ENCODE measurements at places on chromosomes 6 and 20.

GRCh38 chr20:37185686-37186085 is 6.3 kb upstream of the MROH8 start:
- no peak for DNase-seq

GRCh38 chr20:14342918-14343317 is 5.5 kb upstream of the FLRT3 start:
- DNase-seq: no peak

DNA sequence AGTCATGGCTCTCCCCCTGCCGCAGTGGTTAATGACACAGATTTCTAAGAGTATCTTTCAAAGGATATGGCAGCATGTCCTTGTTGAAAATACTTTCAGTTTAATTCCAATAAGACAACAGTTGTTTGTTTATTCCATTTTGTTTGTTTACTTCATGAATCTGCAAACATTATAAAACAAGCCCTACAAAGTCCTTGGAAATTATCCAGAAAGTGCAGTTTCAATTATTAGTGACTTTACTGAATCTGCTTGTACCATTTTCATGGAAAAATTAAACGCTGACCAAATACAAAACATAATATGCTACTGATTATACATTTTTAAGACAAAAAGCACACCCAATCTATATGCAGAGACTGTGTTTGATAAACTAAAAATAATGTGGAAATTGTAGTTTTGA is 3.3 kb downstream of the HEY2 start:
- no peak for DNase-seq

DNA sequence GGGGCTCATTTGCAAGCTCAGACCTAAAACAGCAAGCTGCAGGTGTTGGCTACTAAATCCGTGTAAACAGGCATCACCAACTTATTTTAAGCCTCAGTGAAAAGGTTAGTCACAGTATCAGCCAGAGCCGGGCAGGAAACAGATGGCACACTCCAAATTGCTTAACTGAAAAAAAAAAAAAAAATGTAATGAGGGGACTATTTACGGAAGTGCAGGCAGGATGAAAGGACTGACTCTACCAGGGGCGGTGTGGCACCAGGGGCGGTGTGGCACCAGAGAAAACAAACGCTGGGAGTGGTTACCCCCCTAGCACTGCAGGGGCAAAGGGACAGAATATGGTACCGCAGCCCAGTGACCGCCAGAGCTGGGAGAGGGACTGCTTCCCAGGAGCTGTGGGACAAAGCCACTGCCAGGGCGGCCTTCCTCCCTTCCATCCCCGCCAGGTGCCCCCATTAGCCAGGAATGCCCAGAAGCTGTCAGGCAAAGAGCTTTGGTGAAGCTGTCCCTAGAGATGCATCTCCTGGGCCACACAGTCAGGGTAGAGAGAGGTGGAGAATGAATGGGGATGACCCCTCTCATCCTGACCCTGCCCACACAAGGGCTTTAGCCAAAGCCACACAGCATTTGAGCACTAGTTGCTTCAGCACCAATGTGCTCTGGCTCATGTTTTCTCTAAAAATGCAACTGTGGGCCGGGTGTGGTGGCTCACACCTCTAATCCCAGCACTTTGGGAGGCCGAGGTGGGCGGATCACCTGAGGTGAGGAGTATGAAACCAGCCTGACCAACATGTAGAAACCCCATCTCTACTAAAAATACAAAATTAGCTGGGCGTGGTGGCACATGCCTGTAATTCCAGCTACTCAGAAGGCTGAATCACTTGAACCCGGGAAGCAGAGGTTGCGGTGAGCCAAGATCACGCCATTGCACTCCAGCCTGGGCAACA is 39.6 kb upstream of the GFOD1 start:
- DNase-seq: peak; percentile 69

- no peak for DNase-seq
These were observed 97.4 kb downstream of the EPB41L2 start for GRCh38 chr6:130965656-130966055.

DNA sequence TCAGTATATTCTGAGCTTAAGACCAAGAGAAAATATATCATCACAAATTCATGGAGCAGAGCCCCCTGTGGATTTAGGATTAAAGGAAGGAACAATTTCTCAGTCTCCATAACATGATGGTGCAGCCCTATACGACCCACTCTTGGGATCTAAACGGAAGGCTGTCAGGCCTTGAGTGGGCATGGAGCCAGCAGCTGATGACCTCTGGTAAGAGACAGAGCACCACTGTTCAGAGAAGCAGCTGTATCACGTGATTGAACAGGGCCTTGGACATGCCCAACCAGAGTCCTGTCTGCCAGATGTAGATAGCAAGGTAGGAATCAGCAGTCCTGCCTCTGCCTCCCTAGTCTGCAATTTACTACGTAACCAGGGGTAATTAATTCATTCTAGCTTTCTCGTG is 259.4 kb upstream of the POU3F2 start:
- DNase-seq: no peak

DNA sequence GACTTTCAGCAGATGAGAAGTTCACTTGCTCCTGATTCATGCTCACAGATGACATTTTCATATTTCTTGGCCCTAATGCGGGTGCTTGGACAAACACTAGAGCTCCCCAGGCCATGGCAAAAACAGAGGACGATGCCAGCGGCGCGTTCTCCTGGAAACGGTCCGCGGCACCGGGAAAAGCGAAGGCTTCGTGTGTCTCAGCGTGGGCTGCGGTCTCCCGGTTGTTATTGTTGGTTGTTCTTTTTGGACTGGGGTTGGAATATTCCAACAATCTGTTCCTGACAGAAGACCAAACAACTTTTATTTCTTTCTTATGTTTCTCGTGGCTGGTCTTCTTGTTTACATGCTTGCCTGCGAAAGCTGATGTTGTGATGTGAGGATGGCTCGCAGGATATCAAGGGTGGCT is 46.8 kb upstream of the NEDD9 start:
- no peak for DNase-seq

DNA sequence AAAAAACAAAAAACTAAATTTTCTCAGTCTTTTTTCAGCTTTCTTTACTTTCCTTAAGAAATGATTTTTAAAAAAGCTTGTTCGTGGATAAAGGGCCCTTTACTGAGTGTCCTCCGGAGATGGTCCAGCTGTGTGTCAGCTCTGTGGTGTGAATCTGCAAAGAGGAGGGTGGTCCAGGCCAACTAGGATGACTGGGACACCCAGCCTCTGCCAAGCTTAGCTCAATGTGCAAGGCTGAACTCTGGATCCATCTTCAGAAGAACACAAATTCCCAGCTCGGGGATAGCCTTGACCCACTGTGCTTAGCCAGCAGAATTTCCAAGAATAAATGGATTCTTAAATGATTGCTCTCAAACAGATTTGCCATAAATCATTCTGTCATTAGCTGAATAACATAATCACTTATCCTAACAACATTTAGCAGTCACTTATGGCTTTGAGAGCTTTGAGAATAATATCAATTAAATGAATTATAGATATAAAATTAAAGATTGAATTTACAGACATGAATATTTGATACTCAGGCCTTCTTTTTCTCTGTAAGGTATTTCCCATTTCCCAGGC is 14.2 kb upstream of the CALHM5 start:
- no peak for DNase-seq

- no peak for DNase-seq
These were observed 175.5 kb downstream of the BTBD3 start for GRCh38 chr20:12093057-12093796.

DNA sequence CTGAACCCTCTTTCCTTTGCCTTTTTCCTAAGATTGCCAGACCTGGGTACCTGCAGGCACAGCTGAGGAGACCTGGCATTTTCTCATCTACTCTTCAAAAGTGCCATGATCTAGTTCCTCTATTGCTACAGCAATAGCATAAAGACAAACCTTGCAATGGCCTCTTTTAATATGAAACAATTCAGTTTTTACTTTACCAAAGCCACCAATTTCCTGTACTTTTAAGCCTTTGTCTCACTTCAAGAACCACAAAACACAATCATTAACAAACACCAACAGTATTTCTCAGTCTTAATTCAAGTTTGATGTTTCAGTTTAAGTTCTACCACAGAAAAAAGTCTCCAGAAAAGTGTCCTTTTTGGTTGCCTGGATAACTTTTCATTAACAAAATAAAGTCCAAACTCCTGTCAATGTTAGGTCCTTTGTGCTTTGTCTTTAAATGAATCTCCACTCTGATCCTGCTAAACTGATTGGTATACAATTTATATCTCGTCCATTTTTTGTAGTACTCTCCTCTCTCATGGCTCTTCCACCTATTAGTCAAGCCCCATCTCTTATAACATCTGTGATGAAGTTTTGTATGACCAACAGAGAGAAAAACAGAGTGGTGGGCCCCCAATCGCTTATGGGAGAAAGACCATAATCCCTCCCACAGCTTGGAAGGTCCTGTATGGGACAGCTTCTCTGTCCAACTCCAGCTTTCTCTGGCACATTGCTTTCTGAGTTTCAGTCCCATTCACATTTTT is 50.5 kb upstream of the THEMIS start:
- DNase-seq: no peak

DNA sequence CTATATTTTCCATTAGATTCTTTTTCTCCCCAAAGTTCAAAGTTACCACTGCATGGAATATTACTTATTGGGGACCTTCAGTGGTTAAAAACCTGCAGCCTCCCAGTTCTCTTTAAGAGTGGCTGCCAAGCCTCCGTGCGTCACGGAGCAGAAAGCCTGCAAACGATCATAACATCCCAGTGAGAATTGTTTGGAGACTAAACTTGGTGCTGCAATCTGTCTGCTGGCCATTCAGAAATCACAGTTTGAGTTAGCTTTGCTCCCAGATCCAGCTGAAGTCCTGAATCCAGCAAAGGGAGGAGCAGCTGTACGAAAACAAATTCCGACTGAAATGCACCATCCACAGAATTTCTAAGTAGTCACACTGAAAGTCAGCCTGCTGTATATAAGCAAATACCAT is 213.5 kb upstream of the PDE10A start:
- DNase-seq: no peak

DNA sequence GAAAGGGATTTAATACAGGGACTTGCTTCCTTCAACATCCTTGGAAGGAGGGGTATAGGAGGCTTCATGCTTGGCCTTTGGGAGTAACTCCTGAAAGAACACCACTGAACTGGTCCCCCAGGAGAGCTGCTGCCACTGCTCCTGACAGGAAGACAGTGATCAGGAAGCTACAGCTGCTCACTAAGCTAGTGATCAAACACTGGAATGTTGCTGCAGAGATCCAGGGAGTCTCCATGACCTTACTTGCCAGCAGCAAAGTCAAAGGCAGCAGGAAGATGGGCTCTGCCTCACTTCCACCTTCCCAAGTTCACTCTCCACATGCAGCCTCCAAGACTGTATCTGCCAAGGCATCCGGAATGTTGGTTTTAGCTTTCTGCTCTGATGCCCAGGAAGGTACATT is 31.8 kb downstream of the PIM1 start:
- no peak for DNase-seq

DNA sequence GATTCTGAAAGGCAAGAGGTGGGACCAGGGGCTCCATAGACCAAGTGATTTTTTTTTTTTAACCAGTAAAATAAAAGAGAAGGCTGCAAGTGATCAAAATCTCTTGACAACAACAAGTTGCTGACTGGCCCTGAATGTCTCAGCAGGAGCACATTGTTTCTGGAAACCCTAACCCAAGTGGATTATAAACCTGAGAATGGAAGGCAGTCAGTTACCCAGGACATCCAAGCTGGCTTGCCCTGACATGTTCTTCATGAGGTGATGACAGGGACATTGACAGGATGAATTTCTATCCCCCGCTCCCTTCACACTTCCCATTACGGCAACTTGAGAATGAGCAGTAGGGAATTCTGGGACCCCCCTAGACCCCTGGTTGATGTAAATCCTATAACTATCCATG is 49.6 kb upstream of the RIPOR2 start:
- no peak for DNase-seq

- DNase-seq: no peak
These were observed 208.0 kb downstream of the ARHGAP18 start for GRCh38 chr6:129501740-129502660.

GRCh38 chr6:147212622-147213021 is 8.4 kb downstream of the STXBP5 start:
- DNase-seq: no peak

DNA sequence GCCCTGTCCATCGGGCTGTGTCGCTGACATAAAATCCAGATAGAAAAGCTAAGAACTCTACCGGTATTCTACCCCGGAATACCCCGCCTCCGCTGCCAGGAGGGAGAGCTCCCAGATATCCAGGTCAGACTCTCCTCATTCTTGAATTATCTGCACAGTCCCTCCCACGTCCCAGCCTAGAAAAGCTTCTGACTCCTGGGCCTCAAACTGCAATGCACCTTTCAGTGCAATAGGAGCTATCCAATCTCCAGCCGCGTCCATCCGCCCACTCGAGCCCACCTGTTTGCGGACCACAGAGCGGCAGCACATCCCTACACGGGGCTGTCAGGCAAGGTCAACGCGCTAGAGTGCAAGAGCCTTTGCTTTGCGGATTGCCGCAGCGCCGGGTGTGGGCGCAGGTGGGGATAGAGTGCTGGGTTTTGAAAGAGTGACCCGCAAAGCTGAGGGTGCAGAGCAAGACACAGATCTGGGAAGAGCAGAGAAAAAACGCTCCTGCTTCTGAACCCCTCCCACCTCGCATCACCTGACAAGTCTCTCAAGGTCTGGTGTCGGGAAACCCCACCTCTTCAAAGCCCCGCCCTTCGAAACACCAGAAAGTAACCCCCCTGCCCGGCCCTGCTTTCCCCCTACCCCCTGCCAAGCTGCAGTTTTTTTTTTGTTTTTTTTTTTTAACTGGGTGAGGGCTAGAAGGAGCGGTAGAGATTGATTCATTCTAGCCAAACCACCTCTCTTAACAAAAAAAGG is 1.3 kb downstream of the TAPBP start:
- peak; percentile 76 for DNase-seq

DNA sequence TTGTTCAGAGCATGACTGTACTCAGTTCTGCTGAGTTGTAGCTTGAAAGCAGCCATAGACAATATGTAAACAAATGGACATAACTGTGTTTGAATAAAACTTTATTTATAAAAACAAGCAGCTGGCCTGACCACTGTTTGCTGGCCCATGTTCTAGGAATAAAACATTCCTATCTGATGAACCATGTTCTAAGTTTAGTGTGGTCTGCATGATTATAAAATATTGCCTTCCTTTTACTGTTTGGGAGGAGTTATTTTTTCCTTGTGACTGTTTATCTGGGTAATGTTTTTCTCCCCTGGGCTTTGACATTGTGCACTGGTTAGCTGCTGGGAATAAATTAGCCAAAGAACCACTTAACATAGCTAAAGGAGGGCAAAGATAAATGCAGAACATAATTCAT is 55.1 kb downstream of the CDS2 start:
- no peak for DNase-seq

- no peak for DNase-seq
These were observed 3.0 kb downstream of the GABRR1 start for GRCh38 chr6:89214197-89214596.

- DNase-seq: no peak
These were observed 182.8 kb downstream of the ZDHHC14 start for GRCh38 chr6:157563611-157564284.

DNA sequence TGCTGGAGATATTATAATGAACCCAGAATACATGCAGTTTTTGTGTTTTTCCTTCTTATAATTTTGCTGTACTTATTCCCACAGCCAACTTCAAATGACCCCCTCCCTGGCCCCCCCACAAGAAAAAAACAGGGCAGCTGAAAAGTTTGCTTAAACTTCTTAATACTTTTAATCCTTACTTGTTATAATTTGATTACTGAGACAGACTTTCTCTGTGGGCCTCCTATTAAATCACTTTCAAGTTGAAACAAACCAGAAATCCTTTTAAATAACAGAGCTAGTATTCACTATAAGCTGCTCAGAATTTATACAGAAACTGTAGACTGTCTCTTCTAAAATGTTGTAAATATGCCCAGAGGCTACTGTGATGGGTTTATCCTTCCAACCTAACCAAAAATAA is 106.3 kb downstream of the CENPW start:
- no peak for DNase-seq
